ENCODE measurements at places on chromosomes 6 and 20.

- no peak for DNase-seq
These were observed 1.1 kb upstream of the RPS12 start for GRCh38 chr6:132813173-132813856.

DNA sequence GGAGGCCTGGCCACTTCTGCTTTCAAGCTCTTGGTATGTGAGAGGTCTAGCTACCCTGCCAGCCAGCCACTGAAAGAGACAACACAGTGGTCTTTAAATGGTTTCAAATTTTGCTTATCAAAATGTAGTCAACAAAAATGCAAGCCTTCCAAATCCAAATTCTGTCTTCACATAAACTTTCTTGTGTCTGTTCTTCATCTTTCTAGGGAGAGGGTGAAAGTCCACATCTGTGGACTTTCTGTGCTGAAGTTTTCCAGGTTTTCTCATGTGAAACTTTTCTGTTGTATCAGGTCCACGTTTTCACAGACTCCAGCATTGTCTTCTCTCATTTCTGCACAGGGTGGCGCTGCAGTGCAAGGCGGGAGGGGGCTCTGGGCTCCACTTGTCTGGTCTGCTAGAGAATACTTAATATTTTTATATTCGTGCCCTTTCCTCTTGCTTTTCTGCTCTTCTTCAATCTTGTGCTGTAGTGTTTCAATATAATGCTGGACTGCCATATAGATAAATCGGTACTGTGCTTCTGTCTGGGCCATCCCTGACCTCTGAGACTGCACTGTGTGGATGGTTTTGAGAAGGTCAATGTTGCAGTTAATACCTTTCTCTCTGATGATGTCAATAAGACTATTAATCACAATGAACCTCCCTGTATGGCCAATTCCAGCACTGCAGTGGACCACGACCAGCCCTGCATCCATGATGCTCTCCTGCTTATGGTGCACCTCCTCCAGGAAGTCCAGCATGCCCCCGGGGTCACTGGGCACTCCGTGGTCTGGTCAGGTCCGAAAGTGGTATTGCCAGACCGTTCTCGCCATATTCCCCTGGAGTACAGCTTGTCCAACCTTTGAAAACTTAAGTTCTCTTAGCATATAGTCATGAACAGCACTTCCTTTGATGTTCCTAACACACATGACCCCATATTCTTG, 161.6 kb upstream of the TNFAIP3 start:
- no peak for DNase-seq

DNA sequence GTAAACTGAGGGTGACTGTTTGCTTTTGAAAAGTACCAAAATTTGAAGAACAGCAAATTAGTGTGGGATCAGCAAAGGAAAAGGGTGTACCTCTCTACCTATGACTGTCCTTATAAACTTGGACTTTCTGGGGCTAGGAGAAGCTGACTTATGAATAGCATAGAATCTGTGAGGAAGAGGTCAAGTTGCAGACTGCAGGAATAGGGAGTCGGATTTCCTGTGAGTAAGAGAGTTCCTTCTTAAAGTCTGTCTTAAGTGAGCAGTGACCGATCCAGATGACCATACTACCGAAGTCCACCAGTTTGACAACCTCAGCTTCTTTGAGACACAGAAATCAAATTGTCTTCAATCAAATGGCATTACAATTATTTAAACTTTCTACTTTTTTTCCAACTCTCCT, 708.7 kb downstream of the UTRN start:
- DNase-seq: no peak

GRCh38 chr6:64254558-64254957, 619.0 kb downstream of the PHF3 start:
- DNase-seq: no peak

DNA sequence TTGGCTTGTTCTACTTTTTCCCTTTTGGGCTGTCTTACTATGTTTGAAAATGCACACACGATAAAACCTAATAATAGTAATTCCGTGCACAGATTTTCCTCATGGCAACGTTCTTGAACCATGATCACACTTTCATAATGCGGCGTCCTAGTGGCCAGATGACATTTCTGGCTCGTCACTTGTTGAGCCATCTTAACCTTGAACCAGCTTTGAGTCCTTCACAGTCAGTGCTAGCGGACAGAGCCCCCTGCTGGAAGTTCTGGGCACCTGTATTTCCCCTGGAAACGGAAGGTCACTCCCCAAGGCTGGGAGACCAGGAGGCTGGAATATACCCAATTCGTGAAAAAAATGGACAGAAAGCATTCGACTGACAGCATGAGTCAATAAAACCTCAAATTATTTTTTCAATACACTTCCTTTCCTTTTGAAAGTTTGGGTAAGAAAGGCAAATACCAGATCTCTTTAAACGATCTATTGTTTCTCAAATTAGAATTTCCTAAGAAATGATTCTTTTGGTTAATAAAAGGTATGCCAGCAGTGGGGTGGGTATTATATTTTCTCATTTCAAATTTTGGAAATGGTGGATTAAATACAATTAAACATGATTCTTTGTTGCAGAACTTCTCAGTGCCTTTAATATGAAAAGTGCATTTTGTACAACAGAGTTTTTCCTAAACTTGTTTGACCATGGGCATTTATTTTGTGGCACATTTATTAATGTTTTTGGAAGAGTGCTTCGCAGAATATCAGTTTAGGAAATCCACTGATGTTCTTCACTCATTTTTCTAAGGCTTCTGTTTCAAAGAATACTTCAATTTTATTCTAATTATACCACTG, 542.3 kb downstream of the QKI start:
- DNase-seq: peak; percentile 72

GRCh38 chr6:28393912-28394662, 5.5 kb downstream of the ZSCAN12 start:
- no peak for DNase-seq

- no peak for DNase-seq
These were observed 139.0 kb downstream of the JARID2 start for GRCh38 chr6:15384901-15385300.

- no peak for DNase-seq
These were observed 68.6 kb downstream of the EPHA7 start for GRCh38 chr6:93350774-93351173.

GRCh38 chr20:17663486-17663885, 18.6 kb downstream of the RRBP1 start:
- DNase-seq: no peak

- DNase-seq: no peak
These were observed 98.3 kb downstream of the CDC5L start for GRCh38 chr6:44485601-44486401.

- DNase-seq: no peak
These were observed 169.5 kb upstream of the HDAC2 start for GRCh38 chr6:114140416-114140815.

DNA sequence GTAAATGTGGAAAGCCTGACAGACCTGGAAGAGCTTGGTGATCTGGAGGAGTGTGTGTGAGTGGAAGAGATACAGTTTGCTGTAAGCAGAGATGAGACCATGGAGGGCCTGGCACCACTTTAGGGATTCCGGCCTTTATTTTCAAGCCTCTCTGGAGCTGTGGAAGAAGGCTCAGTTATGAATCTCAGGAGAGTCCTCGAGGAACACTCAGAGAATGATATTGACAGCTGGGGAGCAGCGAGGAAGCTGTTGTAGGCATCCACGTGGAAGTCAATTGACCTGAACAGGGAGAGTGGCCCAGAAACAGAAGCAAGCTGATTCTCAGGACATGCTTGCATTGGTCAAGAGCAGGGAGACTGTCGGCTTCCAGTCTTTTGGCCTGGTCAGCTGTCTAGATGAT, 108.4 kb upstream of the FOXQ1 start:
- DNase-seq: no peak

DNA sequence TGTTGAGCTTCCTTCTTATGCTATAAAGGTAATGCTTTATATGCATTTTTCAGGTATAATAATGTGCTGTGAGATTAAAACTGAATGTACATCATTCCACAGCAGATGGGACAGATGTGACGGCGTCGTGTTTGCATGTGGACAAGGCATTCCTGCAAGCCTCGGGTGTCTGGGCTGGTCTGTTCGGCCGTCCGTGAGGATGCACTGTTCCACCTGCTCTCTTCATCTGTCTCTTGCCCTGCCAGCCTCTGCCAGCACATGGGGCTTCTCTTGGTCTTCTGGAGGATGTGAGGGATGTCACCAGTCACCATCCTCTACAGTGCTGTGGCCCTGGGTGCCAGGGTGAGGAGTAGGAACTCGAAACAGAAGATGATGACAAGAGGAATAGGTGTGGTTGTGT, 223.2 kb downstream of the ERMARD start:
- DNase-seq: no peak

DNA sequence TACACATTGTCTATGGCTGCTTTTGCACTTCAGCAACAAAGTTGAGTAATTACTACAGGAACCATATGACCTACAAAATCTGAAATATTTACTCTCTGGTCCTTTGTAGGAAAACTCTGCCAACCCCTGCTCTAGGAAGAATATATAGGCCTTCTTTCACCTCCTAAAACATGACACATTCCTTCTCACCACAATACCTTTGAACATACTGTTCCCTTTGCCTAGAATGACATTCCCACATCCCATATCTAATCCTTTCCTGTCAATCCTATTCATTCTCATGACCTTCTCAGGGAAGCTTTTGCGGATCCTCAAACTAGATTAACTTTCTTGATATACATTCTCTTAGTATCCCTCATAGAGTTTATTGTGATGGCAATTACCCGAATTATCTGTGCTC, 18.0 kb upstream of the NCOA6 start:
- DNase-seq: no peak

GRCh38 chr6:149076355-149076734, 241.2 kb upstream of the TAB2 start:
- no peak for DNase-seq

DNA sequence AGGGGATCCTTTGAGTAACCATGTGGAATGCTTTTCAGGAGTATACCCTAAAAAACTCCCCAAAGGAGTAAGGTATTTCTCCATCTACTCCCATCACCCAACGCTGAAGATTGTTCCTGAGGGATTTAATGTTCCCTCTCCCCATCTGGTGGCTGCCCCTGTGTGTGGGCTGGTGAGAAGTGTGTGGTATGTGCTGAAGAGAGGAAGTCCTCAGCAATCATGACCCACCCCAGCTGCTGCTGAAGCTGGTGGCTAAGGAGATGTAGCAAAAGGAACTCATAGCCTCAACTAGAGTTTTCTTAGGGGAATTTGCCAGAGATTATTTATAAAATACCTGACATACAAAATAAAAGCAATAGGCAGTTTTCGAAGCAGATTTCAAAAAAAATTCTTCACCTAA, 114.3 kb upstream of the JAG1 start:
- no peak for DNase-seq

DNA sequence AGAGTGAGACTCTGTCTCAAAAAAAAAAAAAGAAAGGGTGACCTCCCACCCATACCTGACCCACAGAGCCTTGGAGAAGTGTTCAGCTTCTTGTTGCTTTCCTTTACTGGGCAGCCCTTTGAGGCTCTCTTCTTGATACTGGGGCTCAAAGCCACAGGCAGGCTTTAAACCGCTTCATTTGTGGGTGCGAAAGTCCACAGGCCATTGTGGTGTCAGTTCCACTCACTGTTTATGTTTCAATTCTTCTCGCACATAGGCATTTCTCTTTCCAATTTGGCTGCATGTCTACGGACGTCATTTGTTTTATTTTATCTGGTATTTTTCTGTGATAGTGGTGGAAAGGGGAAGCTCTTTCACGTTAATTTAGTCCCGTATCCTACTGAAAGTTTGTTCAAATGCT, 34.6 kb downstream of the PPARD start:
- no peak for DNase-seq

- DNase-seq: no peak
These were observed 35.3 kb downstream of the TOX2 start for GRCh38 chr20:43949741-43950618.

DNA sequence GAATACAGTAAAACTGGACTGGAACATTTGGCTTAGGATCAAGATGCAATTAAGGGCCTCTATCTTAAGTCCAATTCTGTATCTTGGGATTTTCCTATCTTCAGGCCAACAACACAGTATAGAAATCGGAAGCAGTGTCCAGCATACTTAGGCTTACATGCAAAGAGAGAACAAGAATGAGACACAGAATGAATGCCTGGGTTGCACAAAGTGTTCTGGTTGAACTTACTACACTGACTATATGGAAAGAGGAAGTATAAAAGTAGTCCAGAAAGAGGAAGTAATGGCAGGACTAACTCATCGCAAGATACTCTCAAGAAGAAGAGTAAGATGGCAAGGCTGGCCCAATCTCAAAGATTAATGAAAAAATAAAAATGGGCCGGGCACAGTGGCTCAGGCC, 87.6 kb downstream of the BTBD9 start:
- DNase-seq: no peak

DNA sequence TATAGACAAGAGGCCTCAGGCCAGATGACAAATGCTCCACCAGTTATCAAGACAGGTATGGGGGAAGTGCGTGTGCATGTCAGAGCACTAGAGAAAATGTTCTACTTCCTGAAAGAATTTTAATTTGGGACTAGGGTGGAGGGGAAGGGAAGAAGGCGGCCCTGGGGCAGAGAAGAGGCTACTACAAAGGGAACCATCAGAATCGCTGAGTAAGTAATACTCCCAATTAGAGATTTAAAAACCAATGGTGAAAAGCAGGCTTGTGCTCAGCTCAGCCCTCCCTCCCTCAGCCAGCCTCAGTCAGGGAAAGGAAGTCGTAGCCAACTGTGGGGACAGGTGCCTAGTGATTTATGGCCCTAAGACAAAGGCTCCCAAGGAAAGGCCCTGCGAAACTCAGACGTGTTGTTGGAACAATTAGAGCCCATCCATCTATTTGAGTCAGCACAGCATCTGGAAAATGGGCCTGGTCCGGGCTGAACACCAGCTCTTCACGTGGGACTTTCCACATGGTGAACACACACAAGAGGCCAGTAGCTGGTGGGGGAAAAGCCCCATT, 15.0 kb upstream of the MAFB start:
- DNase-seq: no peak

- no peak for DNase-seq
These were observed 196.3 kb downstream of the FUT9 start for GRCh38 chr6:96212066-96212465.

DNA sequence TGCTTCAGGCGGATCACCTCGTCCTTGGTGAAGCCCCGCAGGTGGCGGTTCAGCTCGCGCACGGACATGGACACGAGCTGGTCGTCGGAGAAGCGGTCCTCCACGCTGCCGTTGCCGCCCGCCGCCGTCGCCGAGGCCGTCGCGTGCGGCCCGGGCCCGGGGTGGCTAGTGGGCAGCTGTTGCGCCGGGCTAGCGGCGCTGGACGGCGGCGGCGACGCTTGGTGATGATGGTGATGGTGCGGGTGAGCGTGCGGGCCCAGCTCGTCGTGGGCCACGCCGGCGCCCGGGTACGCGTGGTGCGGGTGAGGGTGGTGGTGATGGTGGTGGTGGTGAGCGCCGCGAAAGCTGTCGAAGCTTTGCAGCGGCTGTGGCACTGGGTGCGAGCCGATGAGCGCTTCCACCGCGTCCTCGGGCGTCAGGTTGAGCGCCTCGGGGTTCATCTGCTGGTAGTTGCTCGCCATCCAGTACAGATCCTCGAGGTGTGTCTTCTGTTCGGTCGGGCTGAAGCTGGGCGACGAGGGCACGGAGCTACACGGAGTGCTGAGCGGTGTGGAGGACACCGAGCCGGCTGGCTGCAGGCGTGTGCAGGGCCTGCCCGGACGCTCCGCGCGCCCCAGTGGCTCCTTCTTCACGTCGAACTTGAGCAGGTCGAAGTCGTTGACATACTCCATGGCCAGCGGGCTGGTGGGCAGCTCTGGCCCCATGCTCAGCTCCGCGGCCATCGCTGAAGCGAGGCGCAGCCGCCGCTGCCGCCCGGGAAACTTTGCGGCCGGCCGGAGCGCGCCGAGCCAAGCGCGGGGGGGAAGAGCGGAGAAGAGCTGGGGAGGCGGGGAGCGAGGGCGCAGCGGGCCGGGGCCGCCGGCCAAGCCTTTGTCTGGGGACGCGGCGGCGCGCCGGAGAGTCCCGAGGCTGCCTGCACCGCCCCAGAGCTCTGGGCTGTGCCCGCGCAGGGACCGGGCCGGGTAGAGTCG, 622 bp downstream of the MAFB start:
- DNase-seq: no peak

Data from amygdala (tissue), 56 donors.